ENCODE measurements at places on chromosomes 3 and 15. TPM values are rescaled to one million over a fixed set of nuclear protein-coding genes. Genes with fewer than 3 reads are reported as not detected.
A peak's percentile ranks its signal among the peaks of the same experiment; 100 is the strongest.

GRCh38 chr3:144375088-144375487, 403.5 kb downstream of the DIPK2A start:
- no peak overlapping the region for H3K27ac ChIP-seq
- no peak overlapping the region for H3K4me3 ChIP-seq
- no peak for DNase-seq
- no peaks in the 10 kb centered on the region for H3K36me3 ChIP-seq
- no peaks in the 10 kb centered on the region for H3K27me3 ChIP-seq
- H3K4me1 ChIP-seq = no peaks in the 10 kb centered on the region

DNA sequence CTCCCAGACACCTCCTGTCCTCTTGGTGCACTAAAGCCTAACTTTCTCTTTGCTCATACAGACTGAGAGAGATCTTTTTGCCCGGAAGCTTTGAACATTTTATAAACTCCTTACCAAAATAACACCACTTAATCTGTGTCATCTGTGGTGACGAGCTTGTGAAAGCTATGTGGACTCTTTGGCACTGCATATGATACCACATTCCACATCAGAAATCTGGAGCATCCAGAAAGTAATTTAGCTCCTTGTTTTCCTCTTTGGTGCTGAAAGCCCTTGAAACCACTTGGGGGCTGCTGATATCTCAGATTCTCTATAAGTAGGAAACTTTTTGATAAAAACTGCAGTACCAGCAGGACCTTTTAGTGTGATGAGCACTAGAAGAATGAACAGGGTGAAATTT, 128.3 kb downstream of the ALCAM start:
- no peaks in the 10 kb centered on the region for H3K27me3 ChIP-seq
- DNase-seq = no peak
- no peaks in the 10 kb centered on the region for H3K4me1 ChIP-seq
- no peaks in the 10 kb centered on the region for H3K36me3 ChIP-seq
- H3K4me3 ChIP-seq = no peak overlapping the region

DNA sequence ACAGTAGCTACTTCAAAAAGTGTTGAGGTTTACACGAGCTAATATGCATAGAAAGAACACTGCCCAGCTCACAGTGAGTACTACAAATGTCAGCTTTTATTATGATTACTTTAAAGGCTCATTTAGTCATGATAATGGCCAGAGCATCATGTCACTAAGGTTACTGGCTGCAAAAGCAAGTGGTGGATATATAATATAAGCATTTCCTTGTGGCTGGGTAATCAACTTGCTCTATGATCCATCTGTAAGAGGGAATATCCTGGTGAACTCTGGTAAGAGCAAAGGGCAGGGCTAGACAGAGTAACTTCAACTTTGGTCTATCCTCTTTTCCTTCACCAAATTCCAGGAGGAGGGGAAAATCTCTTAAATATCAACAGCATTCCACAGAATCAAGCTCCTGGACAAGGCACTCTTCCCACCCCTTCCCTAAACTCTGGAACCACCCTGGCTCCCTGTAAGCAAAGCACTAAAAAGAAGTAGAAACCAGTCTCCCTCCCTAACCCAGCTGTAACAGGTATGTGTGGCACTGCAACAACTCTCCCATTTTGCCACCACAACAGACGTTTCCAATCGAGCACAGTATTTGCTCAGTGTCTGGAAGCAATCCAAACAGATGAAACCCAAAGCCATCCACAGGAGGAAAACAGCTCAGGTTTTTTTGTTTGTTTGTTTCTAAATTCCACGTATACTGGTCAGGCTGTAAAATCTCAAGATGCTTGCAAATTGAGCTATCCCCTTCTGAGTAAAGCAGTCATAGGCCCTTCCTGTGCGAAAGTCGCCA, 13.4 kb downstream of the B4GALT4 start:
- H3K27me3 ChIP-seq = no peaks in the 10 kb centered on the region
- no peak for DNase-seq
- H3K27ac ChIP-seq = no peak overlapping the region
- H3K4me3 ChIP-seq = no peak overlapping the region
- no peaks in the 10 kb centered on the region for H3K4me1 ChIP-seq

- no peak overlapping the region for H3K4me3 ChIP-seq
- no peaks in the 10 kb centered on the region for H3K36me3 ChIP-seq
- DNase-seq = no peak
Observed at GRCh38 chr3:172836390-172836997, 86.0 kb downstream of the ECT2 start.

DNA sequence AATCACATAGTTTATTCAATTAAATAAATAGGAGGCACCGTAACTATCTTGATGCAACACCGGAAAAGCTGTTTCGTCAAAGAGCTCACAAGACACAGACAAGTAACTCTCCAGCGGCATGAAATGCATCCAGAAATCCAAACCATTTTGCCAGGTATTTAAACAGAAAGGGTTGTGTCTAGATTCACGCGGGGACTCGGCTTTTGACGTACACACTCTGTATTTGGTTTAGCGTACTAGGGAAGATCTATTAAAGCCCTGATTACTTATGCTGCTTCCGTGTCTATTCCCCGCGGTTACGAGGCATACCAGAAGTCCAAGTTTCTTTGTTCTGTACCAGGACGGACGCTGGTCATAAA, 718 bp downstream of the BNIP2 start:
- H3K27me3 ChIP-seq = no peaks in the 10 kb centered on the region
- H3K4me3 ChIP-seq = peak overlapping the region; percentile 85
- H3K4me1 ChIP-seq = peaks cover 4% of the 10 kb centered on the region
- peak; percentile 41 for DNase-seq
- H3K36me3 ChIP-seq = no peaks in the 10 kb centered on the region

GRCh38 chr3:102148598-102149337, 286.0 kb upstream of the ZPLD1 start:
- no peak overlapping the region for H3K4me3 ChIP-seq
- no peaks in the 10 kb centered on the region for H3K27me3 ChIP-seq
- H3K27ac ChIP-seq = no peak overlapping the region
- no peaks in the 10 kb centered on the region for H3K36me3 ChIP-seq
- no peaks in the 10 kb centered on the region for H3K4me1 ChIP-seq

- DNase-seq = no peak
- H3K4me3 ChIP-seq = no peak overlapping the region
- H3K27me3 ChIP-seq = no peaks in the 10 kb centered on the region
- no peaks in the 10 kb centered on the region for H3K36me3 ChIP-seq
- H3K27ac ChIP-seq = peak overlapping the region; percentile 82
Observed at GRCh38 chr3:195153653-195154052, 117.3 kb downstream of the XXYLT1 start.

GRCh38 chr3:133782454-133782853, 23.2 kb upstream of the SRPRB start:
- no peak for DNase-seq
- H3K27ac ChIP-seq = no peak overlapping the region
- H3K4me1 ChIP-seq = no peaks in the 10 kb centered on the region

GRCh38 chr15:81589671-81590070, 215.7 kb upstream of the TMC3 start:
- H3K27me3 ChIP-seq = no peaks in the 10 kb centered on the region
- no peaks in the 10 kb centered on the region for H3K36me3 ChIP-seq
- H3K4me1 ChIP-seq = no peaks in the 10 kb centered on the region
- no peak overlapping the region for H3K27ac ChIP-seq
- DNase-seq = no peak

DNA sequence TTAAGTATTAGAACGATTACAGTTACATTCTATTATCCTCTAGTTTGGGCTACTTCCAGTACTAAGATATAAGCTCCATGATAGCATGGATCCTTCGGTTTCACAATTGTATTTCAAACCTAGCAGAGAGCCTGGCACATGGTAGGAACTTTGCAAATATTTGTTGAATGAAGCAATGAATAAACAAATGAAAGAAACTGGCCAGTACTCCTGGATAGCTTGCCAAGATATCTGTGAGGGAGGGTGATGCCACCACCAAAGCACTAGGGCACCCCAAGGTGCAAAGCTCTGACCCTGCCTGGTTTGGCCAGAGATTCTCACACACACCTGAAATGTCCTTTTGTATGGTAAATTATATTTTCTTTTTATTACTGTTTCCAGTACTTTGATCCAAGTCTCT, 44.3 kb upstream of the PLAAT1 start:
- H3K27me3 ChIP-seq = peaks cover 2% of the 10 kb centered on the region
- H3K4me3 ChIP-seq = no peak overlapping the region
- no peaks in the 10 kb centered on the region for H3K4me1 ChIP-seq
- H3K36me3 ChIP-seq = no peaks in the 10 kb centered on the region

DNA sequence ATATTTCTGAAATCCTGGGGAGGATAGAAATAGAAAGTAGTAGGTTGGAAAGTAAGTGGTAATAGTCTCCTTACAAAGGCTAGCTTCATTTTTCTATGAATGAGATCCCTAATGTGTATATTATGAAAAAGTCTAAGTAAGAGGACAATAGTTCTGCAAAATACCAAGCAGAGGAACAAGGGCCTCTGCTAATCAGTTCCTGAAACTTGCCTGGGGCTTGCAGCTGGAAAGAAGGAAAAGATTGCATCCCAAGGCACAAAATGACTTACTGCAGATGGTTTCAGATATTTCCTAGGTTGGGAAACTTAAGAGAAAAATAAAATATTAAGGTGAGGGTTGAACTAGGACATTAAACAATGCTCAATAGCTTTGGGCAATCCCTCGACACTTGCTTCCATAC, 293.6 kb downstream of the GAP43 start:
- no peaks in the 10 kb centered on the region for H3K27me3 ChIP-seq
- no peak overlapping the region for H3K27ac ChIP-seq
- no peaks in the 10 kb centered on the region for H3K4me1 ChIP-seq
- H3K36me3 ChIP-seq = no peaks in the 10 kb centered on the region
- DNase-seq = no peak
- H3K4me3 ChIP-seq = no peak overlapping the region

- no peaks in the 10 kb centered on the region for H3K27me3 ChIP-seq
- H3K4me3 ChIP-seq = no peak overlapping the region
- no peaks in the 10 kb centered on the region for H3K4me1 ChIP-seq
- no peak overlapping the region for H3K27ac ChIP-seq
Observed at GRCh38 chr3:194212845-194213331, 76.9 kb downstream of the HES1 start.

- H3K4me1 ChIP-seq = no peaks in the 10 kb centered on the region
- no peak overlapping the region for H3K27ac ChIP-seq
- no peaks in the 10 kb centered on the region for H3K27me3 ChIP-seq
- H3K4me3 ChIP-seq = no peak overlapping the region
Observed at GRCh38 chr3:54641226-54642014, 286.4 kb downstream of the LRTM1 start.

DNA sequence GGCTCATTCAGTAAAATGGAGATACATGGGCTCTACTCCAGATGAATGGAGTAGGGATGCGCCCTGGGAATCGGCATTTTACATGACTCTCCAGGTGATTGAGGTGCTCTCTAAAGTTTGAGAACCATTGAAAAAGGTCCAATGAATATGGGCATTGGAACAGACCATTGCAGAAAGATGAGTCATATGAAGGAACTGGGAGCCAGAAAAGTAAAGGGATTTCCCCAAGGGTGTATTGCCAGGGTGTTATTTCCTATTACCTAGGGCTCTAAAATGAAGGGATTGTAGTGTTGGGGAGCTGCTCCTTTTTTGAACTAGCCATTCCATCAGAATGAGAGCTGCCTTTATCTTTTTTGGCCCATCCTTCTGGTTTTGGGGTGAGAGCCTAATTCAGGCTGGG, 21.7 kb downstream of the CLDN11 start:
- H3K27me3 ChIP-seq = no peaks in the 10 kb centered on the region
- DNase-seq = no peak
- H3K4me3 ChIP-seq = no peak overlapping the region
- no peaks in the 10 kb centered on the region for H3K36me3 ChIP-seq

DNA sequence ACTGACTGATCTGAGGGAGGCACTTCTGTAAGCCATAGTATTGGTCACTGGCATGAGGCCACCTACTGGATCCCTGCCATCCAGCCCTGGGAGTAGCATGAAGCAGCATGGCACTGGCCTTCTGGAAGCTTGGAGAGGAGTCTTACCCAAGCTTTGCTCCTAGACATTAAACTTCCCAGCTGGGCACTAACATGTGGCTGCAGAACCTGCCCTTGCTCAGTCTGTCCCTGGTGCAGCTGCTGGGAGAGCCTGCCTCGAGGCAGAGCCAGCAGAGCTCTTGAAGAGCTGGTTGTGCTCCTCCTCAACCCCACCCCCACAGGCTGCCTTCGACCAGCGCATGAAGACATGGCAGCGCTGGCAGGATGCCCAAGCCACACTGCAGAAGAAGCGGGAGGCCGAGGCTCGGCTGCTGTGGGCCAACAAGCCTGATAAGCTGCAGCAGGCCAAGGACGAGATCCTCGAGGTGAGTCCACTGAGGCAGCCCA, 17.1 kb upstream of the SNX22 start:
- no peaks in the 10 kb centered on the region for H3K4me1 ChIP-seq
- no peak overlapping the region for H3K27ac ChIP-seq
- H3K36me3 ChIP-seq = peaks cover 27% of the 10 kb centered on the region
- no peak overlapping the region for H3K4me3 ChIP-seq
- H3K27me3 ChIP-seq = no peaks in the 10 kb centered on the region
- DNase-seq = no peak

DNA sequence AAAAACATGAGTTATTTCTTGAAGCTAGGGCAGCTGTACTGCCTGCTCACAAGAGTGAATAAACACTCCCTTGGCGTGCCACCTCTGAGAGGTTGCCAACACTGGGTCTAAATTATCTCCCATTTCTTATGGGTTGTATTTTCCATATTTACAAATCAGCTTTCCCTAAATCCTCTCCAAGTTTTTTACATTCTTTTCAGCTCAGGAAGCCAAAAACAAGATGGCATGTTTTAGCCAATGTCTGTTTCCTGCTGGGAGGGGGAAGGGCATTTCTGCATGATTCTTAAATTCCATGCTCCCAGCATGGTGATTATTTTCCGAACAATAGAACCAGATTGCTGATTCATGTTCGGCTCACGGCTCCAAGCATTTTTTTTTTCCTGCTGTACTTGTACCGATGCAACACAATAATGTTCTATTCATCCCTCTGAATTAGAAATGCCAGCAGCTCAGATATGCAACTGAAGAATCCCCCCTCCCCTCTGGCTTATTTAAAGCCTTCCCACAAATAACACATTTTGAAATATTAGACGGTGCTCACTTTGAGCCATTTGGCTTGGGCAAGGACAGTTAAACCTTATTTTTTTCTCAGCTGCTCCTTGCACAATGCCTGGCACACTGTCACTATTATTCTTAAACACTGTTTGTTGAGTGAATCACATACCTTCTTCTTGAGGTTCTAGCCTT, 252.5 kb downstream of the THRB start:
- H3K27me3 ChIP-seq = no peaks in the 10 kb centered on the region
- no peak overlapping the region for H3K27ac ChIP-seq
- H3K4me3 ChIP-seq = no peak overlapping the region
- peak; percentile 29 for DNase-seq
- H3K36me3 ChIP-seq = no peaks in the 10 kb centered on the region

The C3orf20 gene
- total RNA-seq = not detected

The SH3GL3 gene
- total RNA-seq = 2.2 TPM

The LRRC49 gene
- total RNA-seq = 9.8 TPM

The OIP5 gene
- total RNA-seq = 1.1 TPM

The SERPINI2 gene
- not detected for total RNA-seq

The CCR3 gene
- total RNA-seq = not detected

The KNG1 gene
- not detected for total RNA-seq

The PDE8A gene
- total RNA-seq = 52.7 TPM

The CDCP1 gene
- total RNA-seq = 14.3 TPM

The P2RY1 gene
- total RNA-seq = 14.3 TPM

The A4GNT gene
- total RNA-seq = not detected

The CKMT1B gene
- 3.5 TPM for total RNA-seq

The GRM7 gene
- total RNA-seq = 1.5 TPM

Data from prostate gland (tissue), 2 donors.